Suprapubic skin (tissue), 4 donors: ENCODE measurements at places on chromosomes 2 and 18.

- DNase-seq, result no peak
Observed at GRCh38 chr18:55539240-55539639, 48.8 kb downstream of the TCF4 start.

DNA sequence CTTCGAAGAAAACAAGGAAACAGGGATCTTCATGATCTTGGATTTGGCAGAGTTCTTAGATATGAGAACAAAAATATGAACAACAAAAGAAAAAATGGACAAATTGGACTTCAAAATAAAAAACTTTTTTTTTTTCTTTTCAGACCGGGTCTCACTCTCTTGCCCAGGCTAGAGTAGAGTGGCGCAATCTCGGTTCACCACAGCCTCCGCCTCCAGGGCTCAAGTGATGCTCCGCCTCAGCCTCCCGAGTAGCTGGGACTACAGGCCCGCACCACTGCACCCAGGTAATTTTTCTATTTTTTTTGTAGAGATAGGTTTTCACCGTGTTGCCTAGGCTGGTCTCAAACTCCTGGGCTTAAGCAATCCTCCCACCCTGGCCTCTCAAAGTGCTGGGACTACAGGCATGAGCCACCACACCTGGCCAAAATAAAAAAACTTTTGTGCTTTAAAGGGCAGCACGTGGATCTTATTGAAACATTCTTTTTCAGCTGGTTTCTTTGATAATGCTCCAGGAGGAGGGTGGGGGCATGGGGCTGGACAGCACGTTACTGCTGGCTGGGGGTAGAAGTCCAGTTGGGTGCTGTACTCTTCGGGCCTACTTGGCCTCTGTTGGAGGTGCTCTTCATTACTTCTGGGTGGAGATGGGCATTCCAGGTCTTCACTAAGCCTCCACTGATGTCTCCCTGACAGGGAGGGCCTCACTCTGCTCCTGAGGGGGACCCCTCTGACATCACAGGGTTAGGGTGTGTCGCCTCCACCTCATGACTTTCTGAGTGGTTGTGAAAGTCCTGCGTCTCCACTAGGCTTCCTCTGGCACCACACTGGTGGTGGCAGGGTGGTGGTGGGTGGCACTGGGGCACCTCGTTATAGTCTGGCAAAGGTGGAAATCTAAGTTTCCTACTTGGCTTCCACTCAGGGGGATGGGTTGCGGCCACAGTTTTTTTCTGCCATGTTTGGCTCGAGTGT is 150.5 kb upstream of the XPO1 start:
- DNase-seq, result no peak

- peak; percentile 96 for DNase-seq
Observed at GRCh38 chr2:238285653-238286082, 2.7 kb downstream of the PER2 start.

GRCh38 chr2:19837235-19837766 is 64.5 kb downstream of the TTC32 start:
- DNase-seq, result no peak

- no peak for DNase-seq
Observed at GRCh38 chr18:43524260-43524659, 247.0 kb upstream of the SYT4 start.

GRCh38 chr2:26401739-26402541 is at the start of gene DRC1:
Gene DRC1, plus strand, starts transcription at chr2:26401920. Its CDS starts 70 bp downstream, at chr2:26401990.
- DNase-seq, result no peak

GRCh38 chr2:241310917-241311566 is 4.4 kb downstream of the HDLBP start:
- no peak for DNase-seq

GRCh38 chr2:201793631-201794030 is 12.7 kb upstream of the CDK15 start:
- no peak for DNase-seq

DNA sequence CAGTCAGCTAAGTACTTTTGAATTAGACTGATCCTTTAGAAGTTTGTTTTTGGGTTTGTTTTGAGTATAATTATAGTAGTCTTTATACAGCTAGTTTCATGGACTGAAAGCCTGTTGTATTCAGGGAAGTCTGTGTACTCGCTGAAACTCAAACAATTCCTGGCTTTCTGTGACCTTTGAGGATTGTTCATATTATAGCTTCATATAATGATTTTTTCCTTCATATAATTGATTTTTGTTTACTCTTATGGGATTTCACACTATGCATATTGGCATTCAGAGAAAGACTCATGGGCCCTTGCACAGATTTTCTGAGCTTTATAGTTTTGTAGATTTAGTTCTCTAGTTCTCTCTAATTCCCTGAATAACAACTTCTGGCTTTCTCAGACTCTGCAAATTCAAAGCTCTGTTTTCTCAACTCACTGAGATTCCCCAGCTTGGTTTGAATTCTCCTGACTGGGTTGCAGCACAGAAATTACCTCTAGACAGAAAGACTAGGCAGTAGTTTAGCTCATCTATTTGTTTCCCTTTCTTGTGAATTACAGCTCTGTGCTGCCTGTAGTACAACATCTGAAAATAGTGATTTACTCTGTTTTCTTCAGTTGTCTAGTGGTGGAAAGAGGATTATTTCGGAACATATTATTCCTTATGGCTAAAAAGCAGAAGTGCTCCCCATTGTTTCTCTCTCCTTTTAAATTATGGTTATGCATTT is 495.9 kb upstream of the CNTNAP5 start:
- no peak for DNase-seq

DNA sequence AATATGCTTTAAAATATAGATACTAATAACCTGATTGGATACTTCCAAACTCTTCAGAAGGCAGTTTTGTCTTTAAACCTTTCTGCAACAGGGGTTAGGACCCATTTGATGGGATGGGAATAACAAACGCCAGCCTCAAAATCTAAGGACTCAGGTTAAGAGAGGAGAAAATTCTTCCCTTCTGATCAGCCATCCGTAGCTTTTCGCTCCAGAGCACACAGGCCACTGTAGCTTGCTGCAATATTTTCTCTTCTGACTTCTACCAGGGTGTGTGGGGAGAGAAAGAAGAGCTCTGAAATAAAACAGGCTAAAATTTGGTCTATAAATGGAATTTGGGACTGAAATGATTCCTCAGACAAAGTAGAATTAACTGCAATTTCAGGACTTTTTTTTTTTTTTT is 95.1 kb downstream of the ALPK2 start:
- no peak for DNase-seq

- DNase-seq, result no peak
Observed at GRCh38 chr2:108701208-108701607, 18.1 kb upstream of the RANBP2 start.

DNA sequence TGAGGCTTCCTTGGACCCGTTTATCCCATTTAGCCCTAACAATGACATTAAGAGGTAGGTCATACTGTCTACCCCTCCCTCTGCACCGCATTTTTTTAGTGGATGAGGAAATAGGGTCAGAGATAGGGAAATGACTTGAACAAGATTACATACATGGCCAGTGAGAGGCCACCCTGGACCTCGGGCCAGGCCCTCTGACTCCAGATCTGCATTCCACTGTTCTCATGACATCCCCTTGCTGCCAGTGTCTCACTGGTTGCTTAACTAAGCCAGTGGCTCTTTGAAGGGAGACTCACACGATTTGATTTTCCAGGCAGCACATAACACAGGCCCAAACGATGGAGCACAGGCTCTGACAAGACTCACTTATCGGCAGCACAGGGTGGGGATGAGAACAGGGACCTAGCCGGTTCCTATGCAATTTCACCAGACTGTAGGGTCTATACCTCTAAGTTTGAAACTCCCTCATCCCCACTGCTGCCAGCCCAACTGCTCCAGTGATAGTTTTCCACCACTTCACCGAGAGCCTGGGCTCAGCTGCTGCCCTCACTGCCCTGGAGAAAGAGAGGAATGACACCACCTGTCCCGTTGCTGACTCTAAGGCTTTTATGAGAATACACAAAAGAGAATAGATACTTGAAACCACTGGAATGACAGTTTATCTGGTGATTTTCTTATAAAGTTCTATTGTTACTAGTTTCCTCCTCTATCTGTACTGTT is 82.5 kb downstream of the TMEM247 start:
- DNase-seq, result no peak

DNA sequence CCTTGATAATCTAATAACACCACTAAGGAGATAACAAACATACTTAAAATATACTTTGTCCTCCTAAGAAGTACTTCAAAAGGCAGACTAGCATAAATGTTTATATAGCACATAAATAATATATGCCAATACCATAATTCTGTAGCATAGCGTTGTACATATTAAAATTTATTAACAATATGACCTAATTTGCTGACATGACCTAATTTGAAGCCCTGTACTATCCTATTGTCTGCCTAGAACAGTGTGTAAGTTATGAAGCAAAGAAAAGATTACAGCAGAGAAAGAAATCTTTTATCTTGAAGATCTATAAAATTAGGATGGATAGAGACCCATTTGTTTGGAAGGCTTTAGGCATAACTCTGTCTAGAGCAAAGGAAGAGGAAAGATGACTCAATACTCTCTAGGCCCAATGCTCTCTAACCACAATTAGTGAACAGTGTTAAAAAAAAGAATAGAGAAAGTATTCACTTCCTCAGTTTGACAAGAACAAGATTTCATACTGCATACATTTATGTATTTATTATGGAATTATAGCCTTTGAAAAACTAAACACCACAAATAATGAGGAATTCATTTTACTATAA is 231.3 kb downstream of the ZRANB3 start:
- no peak for DNase-seq

GRCh38 chr2:191441496-191442214 is 196.5 kb downstream of the MYO1B start:
- no peak for DNase-seq

DNA sequence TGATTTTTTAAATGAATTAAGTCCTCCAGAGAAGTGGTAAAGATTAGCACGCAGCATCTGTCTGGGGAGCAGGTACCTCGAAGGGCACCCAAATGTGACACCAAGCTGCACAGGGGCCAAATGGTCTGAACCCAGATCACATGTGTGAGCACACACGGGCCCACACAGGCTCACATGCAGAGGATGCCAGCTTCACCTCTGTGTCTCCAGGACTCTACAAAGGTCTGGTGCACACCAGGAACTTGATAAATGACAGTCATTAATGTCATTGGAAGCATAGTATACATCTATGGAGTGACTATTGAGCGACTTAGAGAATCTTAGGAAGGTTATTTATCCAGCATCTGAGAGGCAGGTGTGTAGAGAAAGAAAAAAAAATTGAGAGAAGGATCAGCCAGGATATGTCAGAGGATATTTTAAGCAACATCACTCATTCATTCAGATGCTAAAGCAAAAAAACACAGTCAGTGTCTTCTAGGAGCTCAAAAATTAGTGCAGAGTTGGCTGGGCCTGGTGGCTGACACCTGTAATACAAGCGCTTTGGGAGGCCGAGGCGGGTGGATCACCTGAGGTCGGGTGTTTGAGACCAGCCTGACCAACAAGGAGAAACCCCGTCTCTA is 23.2 kb downstream of the GYPC start:
- DNase-seq, result no peak

GRCh38 chr2:75609937-75610508 is 36.6 kb upstream of the MRPL19 start:
- DNase-seq, result no peak

DNA sequence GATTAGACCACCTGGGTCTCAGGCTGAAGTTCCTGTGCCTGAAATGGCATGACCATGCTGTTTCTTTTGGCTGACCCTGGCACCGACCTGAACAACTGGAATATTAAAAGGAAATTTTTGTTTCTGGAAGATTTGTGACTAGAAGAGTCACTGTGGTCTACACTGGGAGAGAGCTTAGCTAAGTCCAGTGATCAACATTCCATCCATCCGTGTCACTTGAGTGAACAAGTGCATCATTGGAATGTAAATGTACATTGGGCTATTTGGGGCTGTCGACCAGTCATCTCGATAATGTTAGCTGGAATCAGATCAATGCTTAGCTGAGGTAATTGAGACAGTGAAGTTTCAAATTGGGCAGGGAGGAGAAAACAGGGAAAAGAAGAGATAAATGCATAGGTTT is 95.4 kb upstream of the CCDC85A start:
- DNase-seq, result no peak

GRCh38 chr2:113872201-113872600 is 17.7 kb upstream of the ACTR3 start:
- DNase-seq, result no peak

- no peak for DNase-seq
Observed at GRCh38 chr2:60475123-60475830, 78.2 kb downstream of the BCL11A start.
